ENCODE measurements at places on chromosomes 7 and 10.
A peak's percentile ranks its signal among the peaks of the same experiment; 100 is the strongest.

DNA sequence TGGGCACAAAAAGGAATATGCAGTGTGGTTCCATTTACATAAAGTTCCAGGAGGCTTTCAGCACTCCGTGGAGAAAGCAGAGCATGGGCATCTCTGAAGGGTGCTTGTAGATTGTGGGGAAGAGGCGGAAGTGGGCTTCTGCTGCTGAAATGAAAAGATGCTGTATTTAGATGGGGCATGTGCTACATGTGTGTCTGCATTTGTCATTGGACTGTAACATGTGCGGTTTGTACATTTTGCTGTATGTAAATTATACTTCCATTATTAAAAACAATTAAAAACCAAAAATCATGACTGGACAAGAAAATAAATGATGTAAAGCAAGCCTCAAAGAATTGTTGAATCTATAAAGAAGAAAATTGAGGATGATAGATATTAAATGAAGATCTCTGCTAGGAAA lies 334.0 kb downstream of the WDR37 start:
- ATAC-seq = no peak

DNA sequence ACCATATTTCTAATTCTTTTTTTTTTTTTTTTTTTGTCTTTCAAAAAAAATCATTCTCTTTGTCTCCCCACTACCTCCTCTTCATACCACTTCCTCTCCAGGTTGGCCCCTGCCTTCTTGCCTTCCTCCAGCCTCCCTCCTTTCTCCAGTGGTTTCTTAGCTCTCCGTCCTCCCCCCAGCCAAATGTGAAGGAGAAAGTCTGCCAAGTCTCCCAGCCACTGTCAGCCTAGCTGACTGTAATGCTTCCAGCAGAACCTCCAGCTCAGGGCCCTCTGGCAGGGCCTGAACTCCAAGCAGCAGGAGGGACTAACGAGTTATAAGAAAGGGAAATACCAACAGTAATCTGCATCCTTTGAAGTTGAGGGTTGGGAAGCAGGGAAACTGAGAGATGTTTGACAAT lies 35.5 kb upstream of the BICC1 start:
- ATAC-seq = peak; percentile 50

GRCh38 chr7:46512891-46513413 lies 591.9 kb upstream of the IGFBP3 start:
- ATAC-seq = no peak

- ATAC-seq = no peak
Measured at GRCh38 chr10:27747096-27747451, 1.5 kb upstream of the MKX start.
